BJ (cell line): ENCODE measurements at places on chromosomes 12 and 14.

- no peak for DNase-seq
Observed at GRCh38 chr12:24659016-24659415, 289.9 kb downstream of the BCAT1 start.

DNA sequence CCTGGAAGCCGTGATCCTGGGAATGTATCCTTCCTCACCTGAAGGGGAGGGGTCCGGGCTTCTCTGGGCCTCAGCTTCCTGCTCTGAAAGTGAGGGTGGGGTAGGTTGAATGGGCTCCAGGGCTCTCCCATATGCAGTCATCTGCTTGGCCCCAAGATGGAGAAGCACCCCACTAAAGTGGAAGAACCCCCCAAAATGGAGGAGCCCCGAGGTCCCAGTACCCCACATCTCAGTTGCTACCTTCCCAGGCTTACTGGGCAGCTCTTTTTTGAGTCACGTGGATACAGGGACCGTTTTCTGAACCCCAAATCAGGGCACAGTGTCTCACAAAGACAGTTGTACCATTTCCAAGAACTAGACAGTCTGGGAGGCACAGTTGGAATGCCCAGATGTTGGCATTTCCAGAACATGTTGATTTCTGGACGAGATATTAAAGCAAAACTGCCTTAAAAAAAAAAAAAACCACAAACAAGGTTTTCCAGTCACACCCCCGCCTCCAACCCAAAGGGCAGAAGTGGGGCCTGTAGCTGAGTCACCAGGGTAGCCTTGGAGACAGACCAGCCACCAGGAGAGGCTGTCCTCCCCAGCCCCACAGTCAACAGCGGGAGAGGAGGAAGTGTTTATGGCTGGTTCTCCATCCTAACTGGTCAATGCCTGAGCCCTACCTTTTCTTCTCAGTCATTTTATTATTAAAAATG lies 12.1 kb downstream of the VASH1 start:
- peak; percentile 46 for DNase-seq

GRCh38 chr12:92566448-92567019 lies 136.3 kb upstream of the PLEKHG7 start:
- DNase-seq, result no peak

GRCh38 chr12:28955491-28955890 lies 193.6 kb upstream of the FAR2 start:
- no peak for DNase-seq

- no peak for DNase-seq
Observed at GRCh38 chr14:102508410-102508773, 1.2 kb downstream of the ANKRD9 start.

GRCh38 chr14:51684760-51685159 lies 33.0 kb downstream of the FRMD6 start:
- no peak for DNase-seq

GRCh38 chr14:59268011-59268410 lies 79.5 kb downstream of the DAAM1 start:
- no peak for DNase-seq

GRCh38 chr12:39240587-39240986 lies 202.3 kb downstream of the KIF21A start:
- no peak for DNase-seq

DNA sequence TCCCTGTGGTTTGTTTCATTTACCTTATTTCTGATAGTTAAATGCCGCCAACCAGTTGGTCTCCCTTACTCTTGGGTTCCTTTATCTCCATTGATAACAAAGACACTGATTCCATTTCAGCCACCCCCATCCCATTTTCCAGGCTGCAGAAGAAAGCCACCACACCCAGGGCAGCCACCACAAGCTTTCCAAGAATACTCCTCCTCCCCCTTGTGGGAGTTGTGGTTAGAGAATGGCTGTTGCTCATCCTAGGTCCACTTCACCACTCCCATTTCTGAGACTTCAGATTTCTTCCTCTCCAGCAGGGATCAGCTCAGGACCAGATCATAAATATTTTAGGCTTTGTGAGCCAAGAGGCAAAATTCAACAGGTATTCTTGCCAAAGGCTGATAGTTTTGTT lies 73.9 kb downstream of the ANO4 start:
- peak; percentile 11 for DNase-seq

- no peak for DNase-seq
Observed at GRCh38 chr12:753611-754472, 1.5 kb downstream of the WNK1 start.

GRCh38 chr14:103549361-103550311 lies 12.8 kb downstream of the BAG5 start:
- DNase-seq, result no peak

DNA sequence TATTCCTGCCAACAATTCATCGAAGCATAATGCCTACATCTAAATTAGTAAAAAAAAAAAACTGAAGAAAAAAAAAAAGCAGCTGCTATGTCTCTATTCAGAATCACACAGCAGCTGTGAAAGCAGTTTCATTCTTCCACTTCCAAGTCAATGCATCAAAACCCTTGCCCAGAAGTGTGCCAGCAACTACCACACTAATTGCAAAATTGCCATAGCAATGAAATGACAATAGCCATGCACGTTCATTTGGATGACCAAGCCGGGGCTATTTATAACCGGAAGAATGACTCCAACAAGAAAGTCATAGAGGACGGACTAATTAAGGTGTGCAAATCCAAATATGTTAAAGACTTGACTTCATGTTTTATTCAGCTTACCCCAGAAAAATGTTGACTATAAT lies 42.5 kb downstream of the SLC2A13 start:
- DNase-seq, result no peak

- DNase-seq, result no peak
Observed at GRCh38 chr12:103779410-103780092, 61.5 kb downstream of the NT5DC3 start.

GRCh38 chr12:109890620-109891170 lies 9.4 kb upstream of the TCHP start:
- no peak for DNase-seq

GRCh38 chr12:89153341-89153740 lies 199.0 kb downstream of the DUSP6 start:
- DNase-seq, result no peak

GRCh38 chr12:69701826-69702225 lies 2.7 kb upstream of the BEST3 start:
- no peak for DNase-seq

GRCh38 chr14:81751198-81751597 lies 217.5 kb upstream of the SEL1L start:
- DNase-seq, result no peak

- no peak for DNase-seq
Observed at GRCh38 chr14:28765831-28766468, 637 bp upstream of the FOXG1 start.

DNA sequence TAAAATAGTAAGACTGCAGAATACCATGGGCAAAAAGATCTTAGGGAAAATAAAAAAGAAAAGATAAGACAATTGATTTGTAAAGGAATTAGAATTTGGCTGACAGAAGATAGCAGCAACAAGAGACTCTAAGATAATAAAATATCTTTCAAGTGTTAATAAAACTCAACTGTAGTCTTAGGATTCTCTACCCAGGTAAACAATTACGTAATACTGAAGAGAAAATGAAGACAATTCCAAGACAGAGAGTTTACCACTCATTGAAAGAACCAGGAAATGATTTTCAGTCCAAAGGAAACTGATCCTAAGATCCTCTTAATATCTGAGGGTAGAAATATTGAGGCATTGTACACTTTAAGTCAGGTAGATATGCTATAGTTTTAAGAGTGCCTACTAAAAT lies 321.1 kb downstream of the CEP128 start:
- DNase-seq, result no peak

DNA sequence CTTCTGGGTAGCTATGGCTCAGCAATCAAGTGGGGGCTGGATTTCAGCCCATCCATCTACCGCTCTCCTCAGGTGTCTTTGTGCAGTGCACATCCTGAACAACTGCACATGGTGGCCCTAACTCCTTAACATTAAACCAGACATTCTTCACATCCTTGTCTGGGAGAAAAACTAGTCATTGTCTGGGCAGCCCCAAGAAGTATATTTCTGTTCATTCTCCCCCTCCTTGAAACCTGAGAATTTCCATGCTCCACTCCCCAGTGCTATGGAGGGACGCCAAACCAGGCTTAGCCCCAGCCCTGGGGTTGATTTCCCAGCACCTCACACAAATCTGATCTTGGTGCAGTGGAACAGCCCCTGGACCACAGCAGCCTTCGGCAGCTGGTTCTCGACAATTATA lies 13.4 kb downstream of the MYL2 start:
- DNase-seq, result no peak

DNA sequence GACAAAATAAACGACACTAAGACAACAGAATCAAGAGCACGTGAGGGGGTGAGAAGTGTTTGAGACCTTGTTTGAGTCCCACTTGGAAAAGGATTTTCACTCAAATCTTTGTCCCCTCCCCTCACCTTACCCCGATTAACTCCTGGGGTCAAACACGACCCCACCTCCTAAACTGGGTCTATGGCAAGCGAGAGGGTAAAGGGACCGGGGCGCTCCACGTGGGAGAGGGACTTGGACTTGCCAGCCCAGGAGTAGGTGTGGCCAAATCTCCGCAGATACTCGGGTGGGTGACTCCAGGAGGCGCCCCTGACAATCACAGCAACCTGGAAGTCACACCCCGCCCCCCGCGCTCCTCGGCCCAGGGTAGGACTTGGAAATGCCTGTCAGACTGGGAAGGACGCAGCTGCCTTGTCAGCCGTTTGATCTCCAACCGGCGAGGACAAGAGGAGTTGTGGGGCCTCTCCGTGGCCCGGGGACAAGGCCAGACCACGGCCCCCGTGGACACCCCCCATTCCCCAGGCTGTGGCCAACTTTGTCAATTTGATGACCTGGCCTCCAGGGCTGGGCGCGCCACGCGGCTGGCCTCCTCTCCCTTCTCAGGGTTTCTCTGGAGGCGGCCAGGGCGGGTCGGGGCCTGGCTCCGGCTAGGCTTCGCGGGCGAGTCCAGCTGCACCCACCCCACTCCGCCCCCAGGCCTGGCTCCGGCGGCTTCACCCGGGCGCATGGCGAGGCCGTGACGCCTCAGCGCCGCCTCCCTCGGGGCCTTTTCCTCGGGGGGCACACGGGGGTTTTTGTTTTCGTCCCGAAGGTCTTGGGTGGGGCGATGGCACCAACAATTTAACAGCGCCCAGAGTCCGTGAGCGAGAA lies 1.1 kb upstream of the BCL11B start:
- no peak for DNase-seq

DNA sequence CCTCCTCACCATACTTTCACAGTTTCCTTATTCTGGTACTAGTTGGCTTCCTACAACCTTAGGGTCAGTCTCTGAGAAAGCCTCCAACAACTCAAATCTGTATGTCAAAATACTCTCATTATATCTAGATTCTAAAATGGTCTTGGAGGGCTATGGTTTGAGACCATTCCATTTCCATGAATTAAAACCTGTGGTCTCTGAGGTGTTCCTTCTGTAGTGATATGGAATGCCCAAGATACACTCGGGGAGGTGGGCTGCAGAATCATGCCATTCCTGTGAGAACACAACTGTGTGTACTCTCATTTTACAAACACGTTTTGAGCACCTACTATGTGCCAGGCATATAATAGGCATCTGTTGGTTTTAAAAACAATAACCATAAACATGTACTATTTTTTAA lies 74.0 kb downstream of the FERMT2 start:
- no peak for DNase-seq

DNA sequence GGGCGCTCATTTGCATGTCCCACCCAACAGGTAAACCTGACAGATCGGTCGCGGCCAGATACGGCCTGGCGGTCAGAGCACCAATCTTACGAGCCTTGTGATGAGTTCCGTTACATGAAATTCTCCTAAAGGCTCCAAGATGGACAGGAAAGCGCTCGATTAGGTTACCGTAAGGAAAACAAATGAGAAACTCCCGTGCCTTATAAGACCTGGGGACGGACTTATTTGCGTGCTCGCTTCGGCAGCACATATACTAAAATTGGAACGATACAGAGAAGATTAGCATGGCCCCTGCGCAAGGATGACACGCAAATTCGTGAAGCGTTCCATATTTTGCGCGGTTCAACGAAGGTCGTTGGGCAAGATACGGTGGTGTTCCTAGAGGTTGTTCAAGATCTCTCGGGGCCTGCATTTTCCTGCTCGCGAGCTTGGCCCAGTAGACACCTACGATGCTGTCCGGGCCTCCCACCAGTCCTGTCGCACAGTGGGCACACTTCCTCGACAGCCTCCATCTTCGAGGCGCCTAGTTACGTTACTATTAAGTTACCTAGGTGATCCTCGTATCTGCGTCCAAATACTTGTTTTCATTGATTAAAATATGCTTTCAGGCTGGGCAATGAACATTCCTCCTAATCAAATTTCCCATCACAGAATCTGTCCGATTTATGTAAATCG lies at the start of gene RNU6-7:
TSS of gene RNU6-7 (plus strand) at position 230 of the 675 bp plus-strand sequence.
- no peak for DNase-seq

DNA sequence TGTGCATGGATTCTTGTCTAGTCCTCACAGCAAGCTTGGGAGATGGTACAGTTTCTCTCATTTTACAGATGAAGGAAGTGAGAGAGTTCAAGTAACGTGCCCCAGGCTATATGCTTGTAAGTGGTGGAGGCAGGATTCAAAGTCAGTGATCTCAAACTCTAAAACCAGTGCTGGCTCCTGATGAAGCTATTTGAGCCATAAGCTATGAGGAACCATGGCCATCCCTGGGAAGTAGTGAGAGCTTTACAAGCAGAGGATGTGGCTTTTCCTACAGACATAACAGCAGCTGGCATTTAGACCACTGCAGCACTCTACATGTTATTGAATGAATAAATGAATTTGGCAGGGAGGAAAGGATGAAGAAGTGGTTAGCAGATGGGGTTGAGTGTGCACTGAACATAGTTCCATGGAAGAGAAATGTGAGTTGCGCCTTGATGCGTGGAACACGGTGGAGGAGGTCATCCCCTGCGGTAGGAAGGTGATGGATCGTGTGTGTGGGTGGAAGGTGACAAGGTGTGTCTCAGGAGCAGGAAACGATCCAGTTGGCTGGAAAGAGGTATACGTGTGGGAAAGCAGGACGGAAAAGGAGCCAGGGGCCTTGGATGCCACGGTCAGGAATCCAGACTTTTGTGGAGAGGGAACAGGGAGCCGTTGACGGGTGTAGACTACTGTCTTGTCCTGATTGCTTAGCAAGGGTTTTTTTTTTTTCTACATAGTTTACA lies 65.2 kb downstream of the RFX4 start:
- no peak for DNase-seq
